ENCODE measurements at places on chromosomes 12 and 14.
A peak's percentile ranks its signal among the peaks of the same experiment; 100 is the strongest.

- no peak for DNase-seq
Measured at GRCh38 chr12:26939192-26939832, 1.0 kb downstream of the FGFR1OP2 start.

GRCh38 chr12:124675881-124676713 is 108.7 kb upstream of the NCOR2 start:
- no peak for DNase-seq

GRCh38 chr14:77154421-77154820 is 12.8 kb upstream of the ZDHHC22 start:
- DNase-seq: no peak

DNA sequence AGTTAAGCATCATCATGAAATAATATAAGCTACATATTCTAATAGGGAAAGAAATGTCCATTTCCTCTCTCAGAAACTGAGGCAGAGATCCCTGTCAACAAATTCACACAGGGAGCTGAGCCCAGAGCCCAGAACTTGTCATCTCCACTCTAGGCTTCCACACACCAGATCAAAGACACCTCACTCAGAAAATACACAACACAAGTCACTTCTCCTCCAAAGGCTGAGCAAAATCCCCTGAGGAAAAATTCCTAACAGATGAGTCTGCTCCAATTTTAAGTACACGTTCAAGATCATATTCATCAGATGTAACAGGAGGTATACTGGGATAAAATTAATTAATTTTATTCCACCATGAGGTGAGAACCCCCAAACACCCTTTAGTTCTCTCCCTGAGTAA is 227.3 kb downstream of the DPF3 start:
- DNase-seq: no peak

DNA sequence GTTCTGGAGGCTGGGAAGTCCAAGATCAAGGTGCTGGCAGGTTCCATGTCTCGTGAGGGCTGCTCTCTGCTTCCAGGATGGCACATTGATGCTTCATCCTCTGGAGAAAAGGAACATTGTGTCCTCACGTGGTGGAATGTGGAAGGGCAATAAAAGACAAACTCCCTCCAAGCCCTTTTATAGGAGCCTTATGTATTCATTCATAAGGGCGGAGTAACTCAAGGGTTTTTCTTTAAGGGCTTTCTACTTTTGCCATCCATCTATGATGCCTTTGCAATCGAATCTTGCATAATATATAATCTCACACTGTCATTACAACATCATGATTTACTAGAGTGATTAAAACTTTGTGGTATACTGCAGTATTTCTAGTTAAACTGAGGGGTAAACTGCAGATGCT is 132.7 kb upstream of the DDHD1 start:
- DNase-seq: no peak

- peak; percentile 21 for DNase-seq
Measured at GRCh38 chr12:121579190-121579791, 1.5 kb downstream of the KDM2B start.

DNA sequence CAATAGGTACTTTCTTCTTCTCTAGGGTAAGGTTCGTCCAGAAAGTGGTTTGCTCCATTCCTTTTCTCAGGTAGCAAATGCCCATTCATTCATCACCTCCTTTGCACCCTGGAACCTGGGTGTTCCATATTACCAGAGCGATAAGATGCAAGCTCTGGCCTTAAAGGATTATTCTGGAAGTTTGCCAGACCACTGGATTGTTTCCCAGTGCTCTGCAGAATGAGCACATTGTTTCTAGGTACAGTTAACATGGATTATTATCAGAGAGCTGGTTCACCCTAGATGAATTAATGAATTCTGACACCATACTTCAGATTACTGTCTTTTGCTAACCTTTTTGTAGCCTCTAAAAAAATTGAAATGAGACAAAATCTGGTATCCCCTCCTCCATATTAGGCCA is 170.9 kb upstream of the BMP4 start:
- no peak for DNase-seq

GRCh38 chr14:44741431-44741830 is 220.3 kb downstream of the KLHL28 start:
- DNase-seq: no peak

- no peak for DNase-seq
Measured at GRCh38 chr12:49980501-49981349, 8.0 kb downstream of the AQP6 start.

GRCh38 chr14:69346710-69347109 is 51.4 kb downstream of the ERH start:
- no peak for DNase-seq

GRCh38 chr12:3222979-3223378 is 145.8 kb downstream of the TSPAN9 start:
- no peak for DNase-seq

DNA sequence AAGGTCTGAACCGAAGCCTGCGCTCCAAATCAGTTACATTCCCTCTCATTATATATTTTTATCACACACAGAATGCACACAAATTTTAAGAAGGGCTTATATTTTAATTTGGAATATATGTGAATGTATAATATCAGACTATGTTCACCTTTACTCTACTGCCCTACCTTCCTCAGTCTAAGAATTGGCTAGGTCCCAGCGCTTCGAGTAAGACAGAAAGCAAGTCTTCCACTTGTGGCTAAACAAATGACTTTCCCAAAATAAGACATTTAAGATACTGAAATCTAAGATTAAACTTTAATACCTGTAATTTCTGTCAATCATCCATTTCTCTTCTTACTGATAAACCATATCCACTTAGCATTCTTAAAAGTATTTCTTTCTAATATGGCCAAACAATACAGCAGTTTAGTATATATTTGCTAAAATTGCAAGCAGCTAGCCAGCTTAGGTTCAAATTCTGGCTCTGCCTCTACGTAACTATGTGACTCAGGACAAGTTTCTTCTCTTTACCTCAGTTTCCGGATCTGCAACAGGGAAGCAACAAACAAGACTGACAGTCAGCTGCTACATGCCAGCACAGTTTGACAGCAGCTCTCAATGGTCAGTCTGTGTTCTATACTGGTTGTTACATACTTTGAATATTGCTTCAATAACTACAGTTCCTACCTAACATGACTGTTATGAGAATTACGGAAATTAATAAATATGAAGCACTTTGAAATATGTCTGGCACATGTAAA is 2.0 kb downstream of the INTS13 start:
- DNase-seq: no peak

GRCh38 chr14:45253754-45254310 is 830 bp upstream of the MIS18BP1 start:
- DNase-seq: no peak

- DNase-seq: no peak
Measured at GRCh38 chr14:49240383-49240782, 345.8 kb downstream of the RPS29 start.

GRCh38 chr14:39015360-39015961 is 87.6 kb downstream of the SEC23A start:
- DNase-seq: no peak

- DNase-seq: no peak
Measured at GRCh38 chr14:29085546-29085945, 319.0 kb downstream of the FOXG1 start.

- no peak for DNase-seq
Measured at GRCh38 chr12:116606397-116606796, 47.2 kb downstream of the MAP1LC3B2 start.

GRCh38 chr14:23457587-23458445 is 11.7 kb upstream of the NGDN start:
- DNase-seq: no peak

GRCh38 chr14:84591827-84592445 is 938.0 kb upstream of the FLRT2 start:
- no peak for DNase-seq

DNA sequence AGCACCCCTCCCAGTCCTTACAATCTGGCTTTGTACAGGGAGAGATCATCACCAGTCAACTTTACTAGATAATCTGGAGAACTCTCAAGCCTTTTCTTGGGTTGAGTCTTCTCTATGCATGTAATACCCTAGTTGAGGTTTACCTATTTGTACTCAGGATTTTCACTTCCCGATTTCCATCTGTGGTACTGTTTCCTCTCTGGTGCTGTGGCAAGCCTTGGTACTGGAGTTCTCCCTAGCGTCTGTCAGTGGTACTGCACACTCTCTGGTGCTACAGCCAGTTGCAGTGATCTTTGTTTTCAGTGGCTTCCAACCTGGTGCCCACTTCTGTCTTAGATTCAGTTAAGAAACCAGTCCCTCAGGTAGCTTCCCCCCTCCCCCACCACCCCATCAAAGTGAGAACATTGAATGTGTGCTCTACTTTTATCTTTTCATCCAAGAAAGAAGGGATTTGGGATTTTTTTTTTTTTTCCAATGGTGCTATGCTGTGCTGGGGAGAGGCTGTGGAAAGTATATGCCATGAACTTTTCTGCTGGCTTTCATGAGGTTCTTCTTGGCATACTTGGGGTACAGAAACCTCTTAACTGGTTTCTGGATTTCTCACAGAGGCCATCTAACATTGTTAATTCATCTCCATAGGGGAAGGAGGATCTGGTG is 69.4 kb upstream of the EVL start:
- peak; percentile 47 for DNase-seq

GRCh38 chr12:121364683-121365121 is 12.5 kb upstream of the ANAPC5 start:
- DNase-seq: no peak

DNA sequence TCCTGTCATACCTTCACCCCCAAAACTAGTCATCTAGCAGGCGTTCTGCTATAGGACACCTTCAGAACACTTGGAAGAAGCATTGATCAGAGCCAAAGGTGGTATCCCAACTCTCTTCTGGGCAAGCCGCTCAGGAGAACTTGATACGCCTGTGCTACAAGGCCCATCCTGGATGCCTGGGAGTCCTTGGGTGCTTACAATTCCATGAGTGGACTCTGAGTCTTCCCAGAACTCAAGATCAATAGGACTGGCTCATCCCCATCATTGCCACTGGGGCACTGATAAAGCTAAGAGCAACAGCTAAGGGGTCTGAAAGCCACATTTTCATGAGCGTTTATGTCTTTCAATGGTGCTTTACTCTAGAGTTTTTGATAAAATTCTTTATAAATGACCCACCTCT is 1.9 kb downstream of the SPTB start:
- no peak for DNase-seq

- DNase-seq: no peak
Measured at GRCh38 chr14:87847216-87847755, 145.7 kb downstream of the GALC start.

- DNase-seq: no peak
Measured at GRCh38 chr14:99042381-99043266, 229.4 kb downstream of the BCL11B start.
